ENCODE measurements at places on chromosomes 1 and 21. TPM values are rescaled to one million over a fixed set of nuclear protein-coding genes. Genes with fewer than 3 reads are reported as not detected.

DNA sequence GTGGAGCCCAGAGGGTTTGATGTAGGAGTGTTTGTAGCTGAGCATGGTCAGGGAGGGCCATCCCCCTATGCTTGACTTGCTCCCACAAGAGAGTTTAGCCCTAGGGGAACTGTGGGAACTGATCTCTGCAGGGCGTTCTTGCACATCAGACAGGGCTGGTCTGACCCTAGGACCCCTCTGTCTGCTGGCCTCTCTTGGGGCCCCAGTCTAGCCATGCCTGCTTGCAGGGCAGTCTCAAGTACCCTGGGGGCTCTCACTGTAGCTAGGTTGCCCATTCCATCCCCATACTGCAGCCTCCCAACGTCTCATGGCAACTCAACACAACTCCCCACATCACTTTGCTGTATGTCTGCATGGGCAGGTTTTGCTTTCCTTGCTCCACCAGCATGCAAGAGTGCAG lies 1250.7 kb upstream of the B3GALT2 start:
- no peak overlapping the region for H3K4me3 ChIP-seq
- H3K27me3 ChIP-seq, result no peaks in the 10 kb centered on the region
- H3K36me3 ChIP-seq, result peaks cover 7% of the 10 kb centered on the region
- no peaks in the 10 kb centered on the region for H3K4me1 ChIP-seq

DNA sequence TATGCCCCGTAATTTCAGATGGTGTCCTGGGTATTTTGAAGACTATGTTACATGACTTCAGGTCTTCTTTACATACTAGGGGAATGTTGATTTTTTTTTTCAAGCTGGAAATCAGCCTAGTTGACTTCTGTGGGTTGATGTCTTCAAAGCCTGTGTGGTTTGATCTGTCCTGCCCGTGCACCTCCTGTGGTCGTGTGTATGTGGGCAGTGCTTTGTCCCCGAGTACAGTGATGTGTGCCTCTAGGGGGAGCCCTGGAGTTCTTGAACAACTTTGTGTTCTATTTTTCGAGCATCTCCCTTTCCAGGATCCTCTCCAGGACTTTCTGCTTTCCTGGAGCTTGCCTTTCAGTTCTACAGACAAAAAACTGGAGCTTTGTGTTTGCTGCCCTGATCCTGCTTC lies 28.9 kb downstream of the OBSCN start:
- H3K36me3 ChIP-seq, result peaks cover 18% of the 10 kb centered on the region
- no peak overlapping the region for H3K4me3 ChIP-seq
- H3K27ac ChIP-seq, result no peak overlapping the region
- no peaks in the 10 kb centered on the region for H3K27me3 ChIP-seq
- H3K4me1 ChIP-seq, result no peaks in the 10 kb centered on the region
- peak; percentile 40 for DNase-seq

DNA sequence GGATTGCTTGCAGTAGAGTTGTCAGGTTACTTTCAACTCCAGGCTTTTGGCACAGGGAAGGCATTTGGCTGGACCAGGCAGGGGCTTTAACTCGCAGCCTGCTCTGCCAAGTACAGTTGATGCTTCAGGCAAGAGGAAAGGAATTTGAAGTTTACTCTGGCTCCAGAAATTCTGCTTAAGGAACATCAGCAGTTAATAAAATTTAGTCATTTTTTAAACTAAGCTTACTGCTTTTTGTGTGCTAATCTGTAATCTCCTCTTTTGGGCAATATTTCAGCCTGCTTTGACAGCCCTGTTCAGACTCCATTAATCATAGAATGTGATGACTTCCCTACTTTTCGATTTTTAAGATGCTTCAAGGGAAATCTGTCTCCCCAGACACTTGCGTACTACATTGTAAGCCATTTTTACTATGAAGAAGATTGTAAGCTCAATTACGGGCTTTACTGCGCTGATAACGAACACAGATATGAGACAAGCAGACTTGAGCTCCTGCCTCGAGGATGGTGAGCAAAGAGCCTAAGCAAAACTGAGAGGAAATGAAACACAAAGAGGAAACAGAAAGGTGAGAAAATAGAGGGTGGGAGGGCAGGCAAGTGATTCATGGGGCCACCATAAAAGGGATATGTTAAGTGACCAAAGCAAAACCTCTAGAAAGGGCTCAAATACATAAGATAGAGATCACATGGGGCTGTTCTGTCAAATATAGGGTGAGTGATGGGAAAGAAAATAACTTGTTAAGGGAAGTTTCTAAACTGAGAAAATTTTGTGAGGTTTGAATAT lies 76.6 kb upstream of the VAV3 start:
- H3K4me3 ChIP-seq, result no peak overlapping the region
- H3K27ac ChIP-seq, result no peak overlapping the region
- no peaks in the 10 kb centered on the region for H3K36me3 ChIP-seq
- no peaks in the 10 kb centered on the region for H3K4me1 ChIP-seq
- H3K27me3 ChIP-seq, result peaks cover 15% of the 10 kb centered on the region

The TBX15 gene
- total RNA-seq, result 5.7 TPM

The CIART gene
- total RNA-seq, result 8.8 TPM

The ARHGEF19 gene
- 5.0 TPM for total RNA-seq

Data from HFFc6 (cell line).